ENCODE measurements at places on chromosomes 6 and 20. TPM values are rescaled to one million over a fixed set of nuclear protein-coding genes. Genes with fewer than 3 reads are reported as not detected.

- H3K27me3 ChIP-seq, result no peaks in the 10 kb centered on the region
- peaks cover 8% of the 10 kb centered on the region for H3K4me1 ChIP-seq
- H3K36me3 ChIP-seq, result peaks cover 5% of the 10 kb centered on the region
- no peak for DNase-seq
- no peak overlapping the region for H3K4me3 ChIP-seq
Observed at GRCh38 chr6:144722154-144722737, 437.1 kb downstream of the UTRN start.

DNA sequence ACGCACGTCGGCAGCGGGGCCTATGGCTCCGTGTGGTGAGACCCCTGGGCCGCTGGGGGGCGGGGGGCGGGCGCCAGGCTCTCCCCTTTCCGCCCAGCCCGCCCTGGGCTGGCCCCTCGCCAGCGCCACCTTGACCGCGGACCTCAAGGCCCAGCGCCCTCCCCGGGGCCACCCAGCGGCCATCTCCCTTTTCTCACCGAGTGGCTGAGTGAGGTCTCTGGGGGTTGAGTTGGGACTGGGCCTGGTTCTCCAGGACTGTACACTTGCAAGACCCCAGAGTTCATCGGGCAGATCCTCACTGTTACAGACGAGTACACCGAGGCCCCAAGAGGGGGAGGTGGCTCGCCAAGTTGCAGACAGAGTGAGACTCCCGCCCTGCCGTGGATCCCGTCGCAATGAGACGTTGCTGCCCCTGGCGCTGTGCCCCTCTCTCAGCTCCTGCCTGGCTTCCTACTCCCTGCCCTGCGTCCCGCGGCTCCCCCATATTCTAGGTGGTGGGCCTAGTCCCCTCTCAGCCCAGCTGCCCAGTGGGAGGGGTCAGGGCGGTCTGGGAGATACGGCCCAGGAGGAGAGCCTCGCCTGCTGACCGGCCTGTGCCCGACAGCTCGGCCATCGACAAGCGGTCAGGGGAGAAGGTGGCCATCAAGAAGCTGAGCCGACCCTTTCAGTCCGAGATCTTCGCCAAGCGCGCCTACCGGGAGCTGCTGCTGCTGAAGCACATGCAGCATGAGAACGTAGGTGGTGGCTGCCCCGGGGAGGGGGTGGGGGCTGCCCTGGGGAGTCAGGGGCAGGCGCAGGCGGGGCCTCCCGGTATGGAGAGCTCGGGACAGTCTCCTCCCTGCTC lies 576 bp downstream of the MAPK13 start:
- H3K4me1 ChIP-seq, result peaks cover 22% of the 10 kb centered on the region
- no peak overlapping the region for H3K4me3 ChIP-seq
- H3K27ac ChIP-seq, result no peak overlapping the region
- DNase-seq, result no peak

- peaks cover 6% of the 10 kb centered on the region for H3K36me3 ChIP-seq
- no peak for DNase-seq
- no peaks in the 10 kb centered on the region for H3K27me3 ChIP-seq
- H3K27ac ChIP-seq, result peak overlapping the region; percentile 32
Observed at GRCh38 chr6:106199331-106199730, 113.2 kb downstream of the PRDM1 start.

DNA sequence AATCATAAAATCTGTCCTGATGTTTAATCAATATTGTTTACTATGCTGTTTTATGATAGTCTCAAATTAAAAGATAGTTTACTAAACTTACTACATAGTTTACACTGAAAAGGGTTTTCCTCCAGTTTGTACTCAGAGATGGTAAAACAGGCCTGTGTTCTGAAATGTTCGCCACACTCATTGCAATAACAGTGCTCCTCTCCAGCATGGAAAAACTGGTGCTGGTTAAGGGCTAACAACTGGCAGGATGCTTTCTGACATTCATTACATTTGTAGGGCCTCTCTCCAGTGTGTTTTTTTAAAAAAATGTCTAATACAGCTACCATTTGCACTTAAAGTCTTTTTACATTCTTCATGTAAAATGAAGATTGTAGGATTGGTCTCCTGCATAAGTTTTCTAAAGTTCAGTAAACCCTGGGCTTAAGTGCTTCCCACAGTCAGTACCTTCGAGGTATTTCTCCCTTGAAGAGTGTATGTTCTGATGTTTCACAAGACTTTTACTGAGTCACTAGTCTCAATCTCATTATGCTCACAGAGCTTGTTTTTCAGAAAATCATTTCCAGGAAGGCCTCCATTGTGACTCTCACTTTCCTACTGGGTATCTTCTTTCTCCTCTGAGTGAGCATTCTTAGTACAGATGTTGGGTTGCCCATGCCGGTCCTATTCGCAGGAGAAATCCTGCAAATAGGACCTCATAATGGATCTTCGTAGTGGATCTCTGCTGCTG lies 8.7 kb upstream of the ZSCAN12 start:
- peaks cover 6% of the 10 kb centered on the region for H3K36me3 ChIP-seq
- H3K4me1 ChIP-seq, result no peaks in the 10 kb centered on the region
- H3K4me3 ChIP-seq, result no peak overlapping the region

- DNase-seq, result no peak
- H3K27me3 ChIP-seq, result peaks cover 15% of the 10 kb centered on the region
- H3K27ac ChIP-seq, result no peak overlapping the region
- H3K4me1 ChIP-seq, result no peaks in the 10 kb centered on the region
- H3K4me3 ChIP-seq, result no peak overlapping the region
Observed at GRCh38 chr20:50628332-50628731, 63.0 kb downstream of the RIPOR3 start.

GRCh38 chr6:166567107-166567506 lies 19.4 kb downstream of the RAMACL start:
- H3K36me3 ChIP-seq, result peaks cover 12% of the 10 kb centered on the region
- H3K4me1 ChIP-seq, result peaks cover 57% of the 10 kb centered on the region
- H3K4me3 ChIP-seq, result no peak overlapping the region
- H3K27me3 ChIP-seq, result no peaks in the 10 kb centered on the region
- DNase-seq, result no peak

DNA sequence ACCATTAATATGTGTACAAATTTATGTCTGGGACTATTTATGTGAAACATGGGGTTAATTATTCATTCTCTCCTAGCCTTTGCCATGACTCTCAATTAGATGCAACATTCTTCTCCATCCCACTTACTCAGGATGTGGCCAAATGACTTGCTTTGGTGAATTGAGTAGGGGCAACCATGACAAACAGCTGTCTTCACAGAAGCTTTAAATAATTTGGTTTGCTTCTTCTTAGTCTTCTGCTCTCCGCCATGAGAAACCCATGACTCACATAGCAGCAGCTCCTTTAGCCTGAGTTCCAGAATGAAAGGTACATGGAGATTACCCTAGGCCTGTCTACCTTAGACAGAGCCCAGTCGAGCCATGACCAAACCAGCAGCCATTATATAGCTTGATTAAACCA lies 74.7 kb downstream of the FRK start:
- no peak overlapping the region for H3K27ac ChIP-seq
- H3K4me3 ChIP-seq, result no peak overlapping the region
- DNase-seq, result no peak
- H3K4me1 ChIP-seq, result no peaks in the 10 kb centered on the region

- no peaks in the 10 kb centered on the region for H3K36me3 ChIP-seq
- H3K27me3 ChIP-seq, result peaks cover 67% of the 10 kb centered on the region
- DNase-seq, result no peak
Observed at GRCh38 chr6:39057251-39058155, 8.9 kb downstream of the GLP1R start.

GRCh38 chr6:122548281-122548680 lies 61.9 kb upstream of the PKIB start:
- peaks cover 11% of the 10 kb centered on the region for H3K4me1 ChIP-seq

DNA sequence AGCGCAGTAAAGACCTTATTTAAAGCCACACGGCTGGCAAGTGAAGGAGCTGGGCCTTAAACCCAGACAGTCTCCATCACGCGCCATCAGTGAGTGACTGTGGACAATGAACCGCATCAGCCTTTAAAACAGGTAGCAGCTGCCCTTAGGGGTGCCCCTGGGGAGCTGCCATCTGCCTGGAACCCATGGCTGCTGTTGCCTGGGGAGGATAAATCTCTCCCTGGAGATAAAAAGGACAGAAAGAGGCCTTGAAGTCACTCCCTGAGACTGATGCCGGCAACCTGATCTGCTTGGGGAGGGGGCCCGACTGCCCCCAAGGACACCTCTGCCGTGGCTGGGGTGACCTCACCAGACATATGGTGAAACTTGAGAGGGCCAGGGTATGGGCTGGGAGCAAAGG lies 73.5 kb downstream of the PREX1 start:
- H3K4me3 ChIP-seq, result no peak overlapping the region
- peaks cover 2% of the 10 kb centered on the region for H3K36me3 ChIP-seq
- H3K27ac ChIP-seq, result no peak overlapping the region
- peaks cover 4% of the 10 kb centered on the region for H3K4me1 ChIP-seq
- peaks cover 7% of the 10 kb centered on the region for H3K27me3 ChIP-seq

GRCh38 chr6:159805440-159806020 lies 5.5 kb downstream of the PNLDC1 start:
- no peak overlapping the region for H3K4me3 ChIP-seq
- H3K27me3 ChIP-seq, result no peaks in the 10 kb centered on the region
- no peak overlapping the region for H3K27ac ChIP-seq
- H3K36me3 ChIP-seq, result no peaks in the 10 kb centered on the region

DNA sequence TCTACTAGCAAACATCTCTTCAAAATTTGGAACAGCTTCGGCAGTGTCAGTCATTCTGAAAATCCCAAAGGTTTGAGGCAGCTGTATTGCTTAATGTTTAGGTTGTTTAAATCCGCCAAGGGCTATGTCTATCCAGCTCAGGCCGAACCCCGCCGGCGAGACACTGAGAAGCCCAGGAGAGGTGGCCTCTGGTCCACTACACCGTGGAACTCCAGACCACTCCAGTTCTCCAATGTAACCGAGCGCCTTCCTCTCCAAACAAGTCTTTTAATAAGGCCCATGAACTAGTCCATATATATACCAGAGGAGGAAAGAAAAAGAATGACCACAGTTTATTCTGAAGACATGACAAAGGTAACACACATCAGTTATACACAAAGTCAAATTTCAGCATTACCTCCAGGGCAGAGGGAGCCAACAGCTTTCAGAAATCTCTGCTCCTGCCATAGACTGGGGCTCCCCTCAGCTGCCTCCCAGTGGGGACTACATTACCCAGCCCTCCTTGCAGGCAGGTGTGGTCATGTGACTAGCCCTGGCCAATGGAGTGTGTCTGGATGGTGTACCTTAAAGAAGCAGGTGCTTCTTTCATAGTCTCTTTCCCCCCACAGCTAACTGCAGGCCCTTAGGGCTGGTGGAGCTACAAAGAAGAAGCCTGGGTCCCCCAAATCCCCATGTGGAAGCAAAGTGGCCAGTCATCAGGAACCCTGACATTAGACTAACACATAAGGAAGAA lies at the start of gene RAMACL:
TSS of gene RAMACL (minus strand) at position 255 of the 733 bp plus-strand sequence. CDS start at position 54, 201 bp downstream.
- H3K36me3 ChIP-seq, result no peaks in the 10 kb centered on the region
- no peaks in the 10 kb centered on the region for H3K27me3 ChIP-seq
- H3K4me3 ChIP-seq, result no peak within 1 kb of the TSS
- H3K4me1 ChIP-seq, result peaks cover 66% of the 10 kb centered on the region
- no peak for DNase-seq

DNA sequence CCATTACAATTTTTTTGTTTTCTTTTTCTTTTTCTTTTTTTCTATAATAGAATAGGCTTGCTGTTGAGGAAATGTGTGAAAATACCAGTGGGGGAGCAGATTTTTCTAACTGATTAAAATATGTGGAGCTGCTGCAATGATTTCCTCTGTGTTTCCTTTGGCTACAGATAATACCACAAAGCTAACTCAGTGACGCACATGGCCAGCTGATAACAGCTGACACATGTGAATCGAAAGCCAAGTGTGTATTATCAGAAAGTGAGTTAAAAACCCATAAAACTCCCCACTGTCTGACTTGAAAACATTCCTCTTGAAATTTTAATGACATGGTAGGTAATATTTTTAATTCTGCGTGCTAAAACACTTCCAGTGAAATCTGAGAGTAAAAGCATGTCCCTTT lies 70.8 kb upstream of the AHI1 start:
- DNase-seq, result no peak
- H3K27me3 ChIP-seq, result peaks cover 7% of the 10 kb centered on the region
- H3K4me1 ChIP-seq, result peaks cover 8% of the 10 kb centered on the region

GRCh38 chr20:37364013-37364926 lies 18.3 kb downstream of the SRC start:
- no peaks in the 10 kb centered on the region for H3K4me1 ChIP-seq
- DNase-seq, result peak; percentile 61
- no peak overlapping the region for H3K4me3 ChIP-seq
- no peak overlapping the region for H3K27ac ChIP-seq
- H3K36me3 ChIP-seq, result peaks cover 13% of the 10 kb centered on the region

DNA sequence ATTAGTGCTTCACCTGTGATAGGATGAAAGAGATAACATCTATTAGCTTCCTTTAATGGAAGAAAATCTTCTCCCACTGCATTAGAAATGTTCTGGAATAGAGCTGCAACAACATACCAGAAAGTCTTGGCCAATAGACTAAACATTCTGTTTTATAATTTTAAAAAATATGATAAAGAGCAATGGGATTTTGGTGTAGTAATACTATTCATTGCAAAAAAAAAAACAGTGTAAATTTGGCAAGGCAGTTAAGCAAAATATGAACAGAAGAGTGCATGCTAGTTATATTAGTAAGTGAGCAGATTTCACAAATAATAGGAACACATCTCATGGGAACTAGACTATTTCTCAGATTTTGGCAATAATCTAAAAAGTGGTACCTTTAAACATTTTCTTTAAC lies 43.3 kb downstream of the SOX4 start:
- H3K27me3 ChIP-seq, result no peaks in the 10 kb centered on the region
- peaks cover 1% of the 10 kb centered on the region for H3K36me3 ChIP-seq
- H3K27ac ChIP-seq, result no peak overlapping the region

DNA sequence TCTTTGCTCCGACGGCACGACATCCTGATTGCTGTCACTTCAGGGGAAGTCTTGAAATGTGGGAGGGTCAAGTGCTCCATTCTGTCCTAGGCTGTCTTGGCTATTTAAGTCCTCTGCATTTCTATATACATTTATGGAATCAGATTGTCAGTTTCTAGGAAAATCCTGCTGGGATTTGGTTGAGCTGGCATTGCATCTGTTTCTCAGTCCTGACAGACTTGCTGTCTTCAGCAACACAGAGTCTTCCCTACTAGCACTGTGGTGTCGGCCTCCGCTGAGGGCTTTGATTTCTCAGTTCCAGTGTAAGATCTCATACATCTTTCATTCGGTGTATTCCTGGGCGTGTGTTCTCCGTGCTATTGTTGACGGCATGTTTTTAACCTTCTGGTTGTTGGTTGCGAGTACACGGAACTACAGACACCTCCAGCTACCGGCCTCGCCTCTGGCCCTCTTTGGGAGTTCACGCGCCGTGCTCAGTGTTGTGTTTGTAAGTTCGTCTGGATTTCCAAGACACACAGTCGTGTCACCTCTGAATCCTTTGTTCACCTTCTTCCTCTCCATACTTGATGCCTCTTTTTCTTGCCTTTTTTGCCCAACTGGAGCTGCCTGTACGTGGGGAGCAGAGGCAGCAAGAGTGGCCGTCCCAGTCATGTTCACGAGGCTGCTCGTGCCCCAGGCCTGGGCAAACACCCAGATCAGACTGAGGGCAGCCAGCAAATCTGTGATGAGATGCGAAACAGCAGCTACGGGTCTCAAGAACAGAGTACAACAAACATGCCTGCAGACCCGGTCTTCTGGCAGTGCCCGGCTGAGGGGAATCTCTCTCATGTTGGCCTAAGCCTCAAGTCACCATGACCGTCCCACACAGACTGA lies 92.8 kb downstream of the TAF4 start:
- no peaks in the 10 kb centered on the region for H3K4me1 ChIP-seq
- H3K27me3 ChIP-seq, result no peaks in the 10 kb centered on the region
- DNase-seq, result peak; percentile 68
- H3K27ac ChIP-seq, result no peak overlapping the region

The GGTLC1 gene
- not detected for total RNA-seq

The BPIFB1 gene
- total RNA-seq, result not detected

The HBS1L gene
- total RNA-seq, result 69.3 TPM

The SCRT2 gene
- not detected for total RNA-seq

The ASIP gene
- not detected for total RNA-seq

The RFX6 gene
- total RNA-seq, result not detected

The STK38 gene
- 65.1 TPM for total RNA-seq

The PPP1R14C gene
- total RNA-seq, result 3.3 TPM
